A673 (cell line): ENCODE measurements at places on chromosomes 11 and 22. TPM values are rescaled to one million over a fixed set of nuclear protein-coding genes. Genes with fewer than 3 reads are reported as not detected.
A peak's percentile ranks its signal among the peaks of the same experiment; 100 is the strongest.

DNA sequence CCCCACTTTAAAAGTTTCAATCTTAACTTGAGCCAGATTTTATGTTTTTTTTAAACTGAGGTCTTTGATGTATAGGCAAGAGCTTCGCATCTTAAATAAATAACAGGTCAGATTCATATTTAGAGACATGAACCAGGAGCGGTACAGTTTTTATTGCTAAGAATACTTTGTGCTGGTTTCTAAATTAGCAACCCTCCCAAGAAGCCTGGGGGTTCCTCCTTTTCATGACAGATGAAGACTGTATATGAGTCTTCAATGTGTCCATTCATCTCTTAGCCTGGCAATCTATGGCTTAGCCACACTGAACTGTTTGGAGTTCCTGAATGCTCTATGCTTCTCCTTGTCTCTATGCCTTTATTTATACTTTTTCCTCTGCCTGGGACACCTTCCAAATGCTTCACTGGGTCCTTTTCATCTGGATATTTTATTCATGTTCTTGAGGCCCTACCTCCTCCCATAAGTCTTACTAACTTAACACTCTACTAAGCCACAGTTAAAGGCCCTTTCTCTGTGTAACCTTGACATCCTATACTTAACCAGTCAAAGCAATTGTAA, 338.6 kb downstream of the INSC start:
- H3K27me3 ChIP-seq, result no peaks in the 10 kb centered on the region
- no peaks in the 10 kb centered on the region for H3K36me3 ChIP-seq
- H3K27ac ChIP-seq, result no peak overlapping the region
- no peaks in the 10 kb centered on the region for H3K4me1 ChIP-seq

- peak overlapping the region; percentile 38 for H3K27ac ChIP-seq
- DNase-seq, result no peak
These were observed 10.9 kb downstream of the PHLDB1 start for GRCh38 chr11:118618115-118618990.

DNA sequence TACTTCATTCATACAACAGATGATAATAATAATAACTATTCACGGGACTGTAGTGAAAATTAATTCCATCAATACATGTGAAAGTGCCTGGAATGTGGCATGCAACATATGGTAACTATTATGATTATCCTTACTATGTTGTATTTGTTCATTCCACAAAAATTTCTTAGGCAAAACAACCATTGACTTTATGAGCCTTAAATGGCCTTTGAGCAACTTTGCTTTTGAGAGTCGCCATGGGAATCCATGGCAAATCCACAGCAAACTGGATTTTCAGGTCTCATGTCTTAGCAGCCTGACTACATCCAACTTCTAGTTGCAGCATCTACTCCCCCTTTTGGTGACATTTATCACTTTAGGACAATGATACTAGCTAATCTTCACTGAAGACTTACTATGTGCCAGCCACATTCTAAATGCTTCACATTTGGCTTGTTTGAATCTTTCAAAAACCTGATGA, 56.8 kb downstream of the SLC1A2 start:
- H3K27me3 ChIP-seq, result peaks cover 32% of the 10 kb centered on the region
- no peaks in the 10 kb centered on the region for H3K36me3 ChIP-seq
- no peak overlapping the region for H3K4me3 ChIP-seq
- no peaks in the 10 kb centered on the region for H3K4me1 ChIP-seq
- H3K27ac ChIP-seq, result no peak overlapping the region

DNA sequence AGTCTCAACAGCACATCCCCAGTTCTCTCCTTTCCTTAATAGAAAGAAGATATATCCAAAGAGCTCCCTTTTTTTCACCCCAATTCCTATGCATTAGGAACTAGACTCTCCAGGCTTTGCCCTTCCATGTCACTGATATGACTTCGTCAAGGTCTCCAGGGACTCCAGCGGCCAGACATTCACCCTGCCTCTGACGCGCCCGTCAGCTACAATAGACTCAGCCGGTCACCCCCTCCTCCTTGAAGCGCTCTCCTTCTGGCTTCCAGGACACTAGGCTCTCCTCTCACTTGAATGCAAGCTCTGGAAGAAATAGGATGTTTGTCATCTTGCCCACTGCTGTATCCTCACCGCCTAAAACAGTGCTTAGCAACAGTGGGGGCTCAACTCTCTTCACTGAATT, 14.9 kb upstream of the ELFN2 start:
- H3K4me1 ChIP-seq, result no peaks in the 10 kb centered on the region
- no peaks in the 10 kb centered on the region for H3K36me3 ChIP-seq
- H3K27me3 ChIP-seq, result peaks cover 21% of the 10 kb centered on the region

DNA sequence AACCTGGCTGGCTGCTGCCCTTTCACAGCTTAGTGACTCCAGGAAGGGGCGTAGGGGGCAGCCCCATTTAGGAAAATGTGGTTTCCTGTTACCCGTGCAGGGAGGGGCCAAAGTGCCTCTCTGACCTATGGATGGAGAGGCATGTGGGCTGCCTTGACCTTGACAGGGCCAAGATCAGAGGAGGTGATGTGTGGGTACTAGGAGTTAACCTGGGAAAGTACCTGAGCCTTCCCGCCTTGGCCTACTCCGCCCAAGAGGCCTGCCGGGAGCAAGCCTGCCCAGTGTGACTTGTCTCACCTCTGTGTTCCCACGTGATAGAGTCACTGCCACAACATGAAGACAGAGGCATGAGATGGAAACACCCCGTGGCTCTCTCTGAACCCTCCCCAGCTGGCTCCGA, 33.4 kb downstream of the GRAMD4 start:
- H3K4me3 ChIP-seq, result no peak overlapping the region
- no peak for DNase-seq
- H3K4me1 ChIP-seq, result no peaks in the 10 kb centered on the region
- H3K27ac ChIP-seq, result no peak overlapping the region
- no peaks in the 10 kb centered on the region for H3K27me3 ChIP-seq

GRCh38 chr11:11988099-11988651, 20.3 kb downstream of the DKK3 start:
- DNase-seq, result no peak
- no peaks in the 10 kb centered on the region for H3K27me3 ChIP-seq
- no peak overlapping the region for H3K27ac ChIP-seq
- H3K4me3 ChIP-seq, result no peak overlapping the region
- no peaks in the 10 kb centered on the region for H3K4me1 ChIP-seq

DNA sequence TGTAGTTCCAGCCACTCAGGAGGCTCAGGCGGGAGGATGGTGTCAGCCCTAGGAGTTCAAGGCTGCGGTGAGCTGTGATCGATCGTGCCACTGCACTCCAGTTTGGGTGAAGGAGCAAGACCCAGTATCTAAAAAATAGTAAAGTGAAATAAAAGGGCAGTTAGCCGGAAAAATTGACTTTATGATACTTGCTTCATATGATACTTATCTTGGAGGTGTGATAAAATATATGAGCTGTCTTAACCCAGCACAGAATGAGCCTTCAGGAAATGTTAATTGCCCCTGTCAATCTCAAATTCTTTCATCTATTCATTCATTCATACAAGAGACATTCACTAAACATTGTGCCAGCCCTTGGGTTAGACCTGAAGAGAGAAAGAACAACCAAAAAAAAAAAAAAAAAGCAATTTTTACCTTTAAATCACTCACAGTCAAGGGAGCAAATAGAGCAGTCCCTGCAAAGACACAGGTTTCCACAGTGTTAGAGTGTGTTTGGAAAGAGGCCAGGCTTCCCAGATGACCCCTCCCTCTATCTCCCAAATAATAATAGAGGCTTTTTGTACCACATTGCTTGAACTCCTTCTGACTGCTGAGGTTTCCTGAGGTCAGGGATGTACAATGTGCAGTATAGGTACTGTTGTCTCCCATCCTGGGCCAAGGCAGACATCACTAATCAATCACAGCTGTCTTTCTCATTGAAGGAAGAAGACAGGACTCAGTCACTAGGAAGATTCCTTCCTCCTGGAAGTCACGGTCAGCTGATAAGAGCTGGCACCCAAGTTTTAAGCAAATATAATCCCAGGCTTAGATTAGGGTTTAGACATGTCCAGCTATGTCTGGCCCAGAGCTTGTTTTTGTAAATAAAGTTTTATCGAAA, 454.6 kb downstream of the MIAT start:
- no peaks in the 10 kb centered on the region for H3K36me3 ChIP-seq
- H3K27me3 ChIP-seq, result no peaks in the 10 kb centered on the region
- H3K27ac ChIP-seq, result no peak overlapping the region
- DNase-seq, result no peak
- no peak overlapping the region for H3K4me3 ChIP-seq

DNA sequence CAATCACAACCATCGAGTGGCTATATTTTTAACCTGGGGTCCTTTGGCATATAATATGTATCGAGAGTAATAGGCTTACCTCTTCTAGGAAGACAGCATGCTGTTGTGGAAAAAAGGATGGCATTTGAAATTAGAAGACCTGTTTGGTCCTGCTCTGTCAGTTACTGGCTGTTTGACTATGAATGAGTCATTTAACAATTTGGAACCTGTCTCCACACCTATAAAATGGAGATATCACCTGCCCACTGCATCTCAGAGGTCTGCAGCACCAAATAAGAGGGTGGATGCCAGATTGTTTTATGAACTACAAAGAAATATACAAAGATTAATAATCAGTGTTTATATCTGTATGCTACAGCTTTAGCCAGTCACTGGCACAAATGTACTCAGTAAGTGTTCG, 60.8 kb downstream of the SLC25A17 start:
- no peak overlapping the region for H3K27ac ChIP-seq
- H3K36me3 ChIP-seq, result no peaks in the 10 kb centered on the region
- H3K27me3 ChIP-seq, result no peaks in the 10 kb centered on the region
- no peak for DNase-seq
- no peak overlapping the region for H3K4me3 ChIP-seq
- H3K4me1 ChIP-seq, result peaks cover 3% of the 10 kb centered on the region

DNA sequence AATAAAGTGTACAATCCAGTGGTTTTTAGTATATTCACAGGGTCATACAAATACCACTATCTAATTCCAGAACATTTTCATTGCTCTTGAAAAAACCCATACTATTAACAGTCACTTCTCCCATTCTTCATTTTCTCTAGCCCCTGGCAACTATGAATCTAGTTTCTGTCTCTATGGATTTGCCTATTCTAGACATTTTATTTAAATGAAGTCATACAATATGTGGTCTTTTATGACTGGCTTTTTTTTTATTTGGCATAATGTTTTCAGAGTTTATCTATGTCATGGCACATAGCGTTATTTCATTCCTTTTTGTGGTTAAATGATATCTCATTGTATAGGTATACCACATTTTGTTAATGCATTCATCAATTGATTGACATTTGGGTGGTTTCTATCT, 59.4 kb downstream of the KDM2A start:
- no peak for DNase-seq
- no peaks in the 10 kb centered on the region for H3K27me3 ChIP-seq
- H3K4me3 ChIP-seq, result no peak overlapping the region
- H3K36me3 ChIP-seq, result peaks cover 20% of the 10 kb centered on the region

GRCh38 chr11:130314750-130315285, at the start of gene ZBTB44:
Gene ZBTB44, minus strand, starts transcription at chr11:130314917. Its CDS starts 53,044 bp downstream, at chr11:130261873.
- peak; percentile 94 for DNase-seq
- H3K36me3 ChIP-seq, result no peaks in the 10 kb centered on the region
- H3K27ac ChIP-seq, result peak within 1 kb of the TSS; percentile 79

DNA sequence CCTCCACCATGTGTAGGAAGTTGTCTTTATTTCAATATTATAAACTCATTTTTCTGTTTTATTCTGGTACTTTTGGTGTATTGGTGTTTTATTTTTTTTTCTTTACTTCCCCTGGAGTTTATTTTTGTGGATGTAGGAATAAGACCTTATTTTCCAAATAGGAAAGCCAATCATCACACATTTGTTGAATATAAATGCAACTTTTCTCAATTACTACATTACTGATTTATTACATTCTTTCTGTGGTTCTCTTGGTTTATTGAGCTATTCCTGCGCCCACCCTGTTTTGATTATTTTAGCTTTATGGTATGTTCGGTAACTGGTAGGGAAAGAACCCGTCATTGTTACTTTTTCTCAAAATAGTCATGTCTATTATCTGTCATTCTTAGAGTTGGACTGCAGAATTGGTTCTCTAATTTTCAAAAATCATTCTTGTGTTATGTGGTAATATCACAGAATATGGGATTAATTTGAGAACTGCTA, 3.6 kb downstream of the IGLL5 start:
- no peak overlapping the region for H3K27ac ChIP-seq
- no peak overlapping the region for H3K4me3 ChIP-seq
- peaks cover 50% of the 10 kb centered on the region for H3K27me3 ChIP-seq
- DNase-seq, result no peak
- no peaks in the 10 kb centered on the region for H3K36me3 ChIP-seq

- no peaks in the 10 kb centered on the region for H3K27me3 ChIP-seq
- no peaks in the 10 kb centered on the region for H3K36me3 ChIP-seq
- DNase-seq, result no peak
These were observed 33.7 kb upstream of the EED start for GRCh38 chr11:86210898-86211297.

- H3K36me3 ChIP-seq, result no peaks in the 10 kb centered on the region
- no peak overlapping the region for H3K4me3 ChIP-seq
- no peaks in the 10 kb centered on the region for H3K27me3 ChIP-seq
- H3K27ac ChIP-seq, result no peak overlapping the region
- DNase-seq, result no peak
These were observed 40.5 kb upstream of the ARHGAP42 start for GRCh38 chr11:100646545-100646944.

GRCh38 chr22:27424319-27424718, 377.2 kb downstream of the MN1 start:
- no peak for DNase-seq
- peaks cover 9% of the 10 kb centered on the region for H3K4me1 ChIP-seq
- H3K27ac ChIP-seq, result no peak overlapping the region
- H3K4me3 ChIP-seq, result no peak overlapping the region

Gene OVCH2
- total RNA-seq, result not detected in 2 replicates

Gene RFPL3
- total RNA-seq, result not detected in 2 replicates

Gene AQP11
- total RNA-seq, result 0.39 and 1.0 TPM in 2 replicates

Gene KCNA4
- total RNA-seq, result not detected in 2 replicates

Gene CCDC73
- total RNA-seq, result not detected in 2 replicates

Gene GAL3ST1
- 0.58 and 0.83 TPM in 2 replicates for total RNA-seq

Gene GRAMD4
- total RNA-seq, result 18.4 and 21.3 TPM in 2 replicates

Gene CNGA4
- not detected in 2 replicates for total RNA-seq

Gene LGALS12
- total RNA-seq, result not detected in 2 replicates

Gene KCNK7
- 1.7 and 2.3 TPM in 2 replicates for total RNA-seq

Gene OR51E1
- not detected in 2 replicates for total RNA-seq

Gene CCDC89
- total RNA-seq, result 0.41 and 0.66 TPM in 2 replicates

Gene VSTM5
- total RNA-seq, result not detected in 2 replicates

Gene SLC16A8
- total RNA-seq, result not detected in 2 replicates
